Non-pigmented ciliary epithelial cell (primary cell): ENCODE measurements at places on chromosomes 4 and X.

DNA sequence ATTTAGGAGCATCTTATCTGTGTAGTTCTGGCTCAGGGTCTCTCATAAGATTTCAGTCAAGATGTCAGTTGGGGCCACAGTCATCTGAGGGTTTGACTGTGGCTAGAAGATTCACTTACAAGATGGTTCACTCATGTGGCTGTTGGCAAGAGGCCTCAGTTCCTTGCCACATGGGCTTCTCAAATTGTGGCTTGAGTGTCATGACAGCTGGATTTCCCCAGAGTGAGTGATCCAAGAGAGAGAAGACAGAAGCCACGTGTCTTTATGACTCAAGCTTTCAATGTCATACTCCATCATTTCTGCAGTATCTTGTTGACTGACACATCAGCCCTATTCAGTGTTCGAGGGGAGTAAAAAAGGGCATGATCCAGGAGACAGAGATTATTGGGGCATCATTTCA is 131.3 kb upstream of the AP1S2 start:
- DNase-seq, result no peak

DNA sequence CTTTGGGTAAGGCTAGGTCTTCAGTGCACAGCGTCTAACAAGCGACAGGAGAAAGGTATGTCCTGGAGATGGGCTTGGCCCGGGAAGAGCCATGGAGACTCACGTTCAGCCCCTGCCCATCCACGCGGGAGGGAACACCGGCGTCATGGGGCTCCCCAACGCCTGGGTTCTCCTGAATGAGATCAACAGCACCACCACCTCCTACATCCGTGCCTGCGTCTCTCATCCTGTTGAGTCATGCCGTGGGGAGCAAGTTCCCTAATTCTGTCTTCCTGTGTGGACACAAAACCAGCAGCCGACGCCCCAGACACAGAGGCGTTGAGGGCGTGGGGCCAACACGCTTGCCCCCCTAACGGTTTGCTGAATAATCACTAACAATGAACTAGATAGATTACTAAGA is 20.1 kb upstream of the IL3RA start:
- DNase-seq, result no peak

DNA sequence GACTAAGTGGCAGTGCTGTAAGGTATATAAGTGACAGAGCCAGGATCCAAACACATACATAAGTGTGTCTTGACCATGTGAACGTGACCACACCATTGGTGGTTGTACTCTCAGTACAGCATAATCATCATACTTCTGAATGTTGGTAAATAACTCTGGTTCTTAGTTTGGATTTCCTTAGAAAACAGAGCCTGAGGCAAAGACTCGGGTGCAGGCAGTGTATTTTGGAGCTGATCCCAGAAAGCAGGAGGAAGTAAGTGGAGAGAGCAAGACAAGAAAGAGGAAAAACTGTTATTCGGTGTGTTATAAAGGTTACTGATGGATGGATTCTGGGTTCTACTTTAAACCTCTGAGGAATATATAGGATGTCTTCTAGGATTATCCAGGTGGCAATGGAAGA is 127.9 kb downstream of the SLC39A8 start:
- DNase-seq, result no peak

GRCh38 chrX:46712764-46713163 is 46.2 kb downstream of the SLC9A7 start:
- DNase-seq, result no peak

DNA sequence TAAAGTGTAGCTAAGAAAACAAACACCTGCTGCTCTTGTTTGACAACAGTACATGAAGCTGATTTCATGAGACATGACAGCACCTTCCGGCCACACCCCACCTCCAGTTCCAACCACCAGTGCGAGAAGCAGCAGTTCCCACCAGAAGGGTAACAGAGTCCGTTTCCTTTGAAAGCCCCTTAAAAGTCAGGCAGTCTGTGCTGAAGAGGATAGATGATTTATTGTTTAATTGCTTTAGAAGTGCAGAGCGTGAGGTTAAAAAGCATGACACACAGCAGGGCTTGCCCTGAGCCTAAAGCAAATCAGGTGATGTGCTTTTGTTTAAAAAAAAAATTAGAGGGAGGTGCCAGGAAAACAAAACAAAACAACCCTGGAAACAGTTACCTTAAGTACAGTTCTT is 82.6 kb downstream of the HADH start:
- no peak for DNase-seq
